Myocyte (in vitro differentiated cells): ENCODE measurements at places on chromosomes 7 and 10. TPM values are rescaled to one million over a fixed set of nuclear protein-coding genes. Genes with fewer than 3 reads are reported as not detected.

DNA sequence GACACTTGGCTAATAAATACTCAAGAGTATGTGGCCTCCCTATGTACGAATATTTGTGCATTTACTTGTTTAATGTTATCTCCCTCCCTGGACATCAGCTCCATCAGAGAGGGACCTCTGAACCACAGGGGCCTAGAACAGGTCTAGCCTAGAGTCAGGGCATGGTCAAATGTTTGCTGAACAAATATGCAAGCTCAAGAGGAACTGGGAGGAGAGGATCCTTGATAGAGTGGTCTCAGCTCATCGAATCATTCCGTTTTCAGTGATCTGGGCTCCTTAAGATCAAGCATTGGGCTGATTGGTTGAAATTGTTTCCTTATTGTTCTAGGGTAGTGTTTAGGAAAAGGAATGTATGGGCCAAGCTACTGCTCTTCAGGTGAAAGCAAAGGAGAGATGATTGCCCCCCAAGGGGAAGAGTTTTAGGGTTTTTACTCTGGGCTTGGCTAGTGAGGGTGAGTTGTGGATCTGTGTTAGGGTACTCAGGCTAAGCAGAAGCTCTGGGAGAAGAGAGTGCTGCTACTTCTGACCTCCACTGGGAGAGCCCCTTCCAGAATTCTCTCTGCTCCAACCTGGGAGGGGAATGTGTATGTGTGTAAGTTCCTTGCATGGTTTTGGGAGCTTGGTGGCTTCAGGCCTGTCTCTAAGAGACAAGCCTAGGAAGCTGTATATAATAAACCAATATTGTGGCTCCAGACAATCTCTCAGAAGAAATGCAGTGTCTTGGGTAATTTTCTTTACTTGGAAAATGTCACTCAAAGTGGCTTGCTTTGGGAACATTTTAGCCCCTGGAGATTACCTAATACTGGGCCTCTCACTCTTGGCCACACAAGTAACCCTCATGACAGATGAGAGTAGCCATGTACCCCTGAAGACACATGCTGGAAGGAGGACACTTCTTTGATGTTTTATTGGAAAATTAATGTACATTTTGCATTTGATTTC, 110.0 kb downstream of the EMX2 start:
- no peak for DNase-seq

Gene TET1
- total RNA-seq, result 5.2 and 6.0 TPM in 2 replicates

DNA sequence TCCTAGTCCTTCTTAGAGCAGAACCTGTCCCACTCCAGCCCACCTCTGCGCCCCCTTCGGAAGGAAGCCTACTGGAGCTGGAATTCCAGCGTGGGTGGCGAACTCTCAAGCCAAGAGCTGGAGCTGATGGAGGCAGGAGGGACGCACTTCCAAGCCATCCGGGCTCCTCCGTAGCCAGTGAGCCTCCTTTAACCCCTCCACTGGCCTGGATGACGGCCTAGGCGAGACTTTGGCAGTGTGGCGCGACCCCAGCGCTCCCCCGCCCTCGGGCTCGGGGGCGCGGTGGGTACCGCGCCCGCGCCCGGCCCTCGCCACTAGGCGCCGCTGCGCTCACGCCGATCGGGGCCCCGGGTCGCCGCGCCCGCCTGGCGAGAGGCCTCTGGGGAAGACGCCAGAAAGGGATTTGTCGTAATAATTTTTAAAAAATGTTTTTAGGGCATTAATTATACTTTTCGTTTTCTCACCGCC, 5.1 kb upstream of the EMX2 start:
- DNase-seq, result no peak

DNA sequence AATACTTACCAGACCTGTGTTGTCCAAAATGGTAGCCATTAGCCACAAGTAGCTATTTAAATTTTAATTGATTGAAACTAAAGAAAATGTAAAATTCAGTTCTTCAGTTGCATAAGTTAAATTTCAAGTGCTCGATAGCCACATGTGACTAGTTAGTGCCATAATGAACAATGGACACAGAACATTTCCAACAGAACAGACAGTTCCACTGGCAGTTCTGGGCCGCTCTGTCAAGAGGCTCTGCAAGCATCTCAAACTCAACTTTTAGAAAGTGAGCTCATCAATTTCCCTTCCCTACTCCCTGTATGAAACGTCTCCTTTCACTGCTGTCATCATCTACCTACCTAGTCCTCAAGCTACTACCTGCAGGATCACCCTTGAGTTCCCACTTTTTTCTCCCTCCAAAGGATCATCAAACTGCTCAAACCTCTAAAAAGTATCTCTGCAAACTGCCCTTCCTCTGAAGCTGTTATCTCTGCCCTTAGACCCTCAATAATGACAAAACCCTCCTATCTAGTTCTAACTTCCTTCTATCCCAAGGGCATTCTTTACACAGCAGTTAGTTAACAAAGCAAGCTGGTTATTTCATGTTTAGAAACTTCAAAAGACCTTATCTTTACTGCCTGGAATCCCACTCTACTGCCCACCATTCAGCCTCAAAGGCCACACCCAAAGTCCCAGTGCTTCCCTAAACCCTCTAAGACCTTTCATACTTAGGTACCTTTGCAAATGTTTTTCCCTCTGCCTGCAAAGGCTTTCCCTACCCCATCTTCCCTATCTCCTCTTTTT, 20.6 kb downstream of the SHTN1 start:
- no peak for DNase-seq
